ENCODE measurements at places on chromosomes 16 and 17.

DNA sequence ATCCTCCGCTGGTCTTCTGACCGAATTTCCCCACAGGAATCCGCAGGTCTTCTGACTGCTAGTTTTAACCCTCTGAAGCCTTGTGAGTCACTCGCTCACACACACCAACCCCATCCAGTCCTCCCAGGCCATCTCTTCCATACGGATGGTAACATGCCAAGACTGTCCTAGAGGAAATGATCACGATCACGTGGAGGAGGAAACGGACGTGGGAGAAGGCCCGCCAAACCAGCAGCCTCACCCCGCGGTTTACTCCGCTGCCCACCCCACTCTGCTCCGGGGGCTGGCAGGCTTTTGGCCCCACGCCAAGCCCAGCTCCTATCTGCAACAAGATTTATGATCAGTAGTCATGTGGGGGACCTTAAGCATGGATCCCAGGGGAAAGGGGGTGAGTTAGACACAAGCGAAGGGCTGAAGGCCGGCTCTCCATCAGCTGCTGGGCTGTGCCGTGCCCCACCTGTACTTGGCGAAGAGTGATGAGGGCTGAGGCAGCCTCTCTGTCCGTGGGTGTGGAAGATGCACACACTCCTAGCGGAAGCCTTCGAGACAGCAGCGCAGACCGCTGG lies 1.5 kb upstream of the FAAP100 start:
- DNase-seq = peak; percentile 41

DNA sequence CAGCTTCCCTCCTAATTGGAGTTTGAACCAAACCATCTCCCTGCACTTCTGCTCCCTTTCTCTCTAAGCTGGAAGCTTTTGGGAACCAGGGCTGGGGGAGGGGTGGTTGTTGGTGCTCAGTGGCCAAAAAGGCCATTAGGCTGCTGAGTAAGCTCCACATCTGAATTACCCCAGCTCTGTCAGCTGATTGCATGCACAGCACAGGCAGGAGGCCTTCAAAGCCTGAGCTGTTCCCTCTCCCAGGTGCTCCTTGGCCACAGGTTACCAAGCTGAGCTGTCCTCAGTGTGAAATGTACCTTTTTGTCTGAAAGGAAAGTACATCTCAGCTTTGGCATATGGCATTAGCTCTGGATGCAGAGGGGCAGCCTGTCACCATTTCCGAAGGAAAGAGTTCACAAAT lies 6.2 kb upstream of the TBKBP1 start:
- no peak for DNase-seq

- no peak for DNase-seq
Measured at GRCh38 chr16:1287982-1288670, 21.3 kb upstream of the UBE2I start.

DNA sequence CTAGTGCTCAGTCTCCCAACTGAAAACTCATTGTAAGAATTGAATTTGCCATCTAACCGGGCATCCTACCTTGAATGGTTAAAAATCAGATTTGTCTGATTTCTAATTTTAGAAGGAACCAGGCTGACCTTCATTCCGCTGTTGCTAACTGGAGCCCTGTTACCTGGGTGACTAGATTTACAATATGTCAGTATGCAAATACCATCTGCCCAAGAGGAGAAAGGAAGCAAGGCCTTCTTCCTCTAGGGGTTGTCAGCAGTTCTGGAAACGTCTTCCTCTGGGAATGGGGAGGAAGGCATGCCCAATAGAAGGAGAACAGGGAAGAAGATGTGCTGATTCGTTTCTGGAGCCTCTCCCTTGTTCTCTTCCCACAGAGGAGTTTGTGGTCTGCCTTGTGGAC lies 137.9 kb downstream of the PITPNC1 start:
- DNase-seq = no peak

DNA sequence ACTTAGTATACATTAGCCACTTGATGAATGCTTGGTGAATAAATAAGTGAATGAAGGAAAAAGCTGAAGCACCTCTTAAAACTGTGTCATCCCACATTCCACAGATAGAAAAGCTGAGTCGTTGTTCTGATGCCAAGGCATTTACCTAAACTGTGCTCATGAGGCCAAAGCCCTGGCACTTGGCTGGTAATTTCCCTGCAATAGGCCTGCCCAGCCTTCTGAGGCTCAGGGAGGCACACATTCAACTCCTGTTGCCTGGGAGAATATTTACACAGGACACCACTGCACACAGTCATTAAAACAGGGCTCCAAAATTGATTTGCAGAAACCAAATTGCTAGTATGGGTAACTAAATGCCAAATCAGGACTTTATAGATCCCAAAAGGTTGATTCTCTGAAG lies 333.0 kb upstream of the C16orf82 start:
- DNase-seq = no peak

- DNase-seq = no peak
Measured at GRCh38 chr17:34773036-34773435, 188.2 kb downstream of the CCT6B start.

DNA sequence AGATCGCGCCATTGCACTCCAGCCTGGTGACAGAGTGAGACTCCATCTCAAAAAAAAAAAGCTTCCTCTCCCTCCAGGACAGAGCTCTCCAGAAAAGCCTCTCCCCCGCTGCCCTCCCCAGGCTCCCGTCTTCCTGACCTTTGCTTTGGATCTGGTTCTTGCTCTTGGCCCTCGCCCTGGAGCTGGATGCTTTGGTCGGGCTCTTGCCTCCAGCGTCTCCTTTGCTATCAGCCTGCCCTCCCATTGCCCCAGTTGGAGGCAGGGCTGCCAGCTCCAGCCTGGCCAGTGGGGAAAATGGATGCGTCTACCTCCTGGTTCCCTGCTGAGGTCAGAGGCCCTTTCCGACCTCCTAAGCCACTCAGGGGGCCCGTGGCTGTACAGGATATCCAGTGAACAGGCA lies 35.9 kb downstream of the TRARG1 start:
- no peak for DNase-seq

DNA sequence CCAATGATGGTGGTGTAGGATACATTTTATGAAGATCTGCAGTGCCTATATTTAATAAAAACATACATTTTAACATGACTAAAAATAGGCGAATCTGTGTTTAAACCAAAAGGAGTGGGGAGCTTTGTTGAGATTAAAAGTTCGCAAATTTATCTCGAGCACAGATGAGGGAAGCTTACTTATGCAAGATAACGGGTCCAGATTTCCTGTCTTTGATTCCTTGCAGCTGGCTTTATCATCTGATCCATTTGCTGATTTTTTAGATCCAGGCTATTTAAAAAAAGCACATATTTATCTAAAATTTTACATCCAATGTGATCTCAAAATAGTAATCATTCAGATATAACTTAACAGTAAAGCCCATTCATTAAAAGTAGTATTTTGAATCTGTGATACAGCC lies 57.0 kb upstream of the INTS2 start:
- no peak for DNase-seq

DNA sequence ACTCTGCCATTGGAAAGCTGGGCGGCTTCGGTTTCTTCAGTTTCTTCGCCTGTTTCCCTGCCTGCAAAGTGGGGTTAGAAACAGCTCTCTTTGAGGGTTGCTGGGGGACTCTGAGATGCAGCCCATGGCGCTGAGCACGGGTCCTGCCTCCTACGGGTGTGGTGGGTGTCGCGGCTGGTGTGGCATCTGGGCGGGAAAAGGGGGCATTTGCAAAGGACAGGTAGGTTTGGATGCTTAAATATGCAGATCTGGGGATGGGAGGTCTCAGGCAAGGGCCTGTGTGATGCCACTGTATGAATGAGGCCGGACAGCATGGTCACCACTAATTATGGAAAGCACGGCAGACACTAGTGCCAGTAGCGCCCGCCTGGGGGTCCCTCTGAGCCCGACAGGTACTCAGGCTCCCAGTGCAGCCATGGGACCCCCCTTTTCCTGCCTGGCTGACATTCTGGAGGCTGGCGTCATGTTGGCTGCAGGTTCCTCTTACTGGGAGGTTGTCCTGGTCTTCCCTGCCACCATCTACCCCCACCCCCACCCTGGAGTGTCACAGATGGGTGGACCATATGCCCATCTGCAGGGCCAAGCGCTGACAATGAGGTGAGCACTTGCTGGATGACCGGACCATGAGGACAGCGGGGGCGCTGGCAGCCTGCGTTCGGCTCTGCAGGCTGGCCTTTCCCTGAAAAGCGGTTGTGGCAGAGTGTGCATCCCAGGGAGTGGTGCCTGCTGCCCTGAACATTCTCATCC lies 237.7 kb downstream of the SEC14L1 start:
- no peak for DNase-seq

DNA sequence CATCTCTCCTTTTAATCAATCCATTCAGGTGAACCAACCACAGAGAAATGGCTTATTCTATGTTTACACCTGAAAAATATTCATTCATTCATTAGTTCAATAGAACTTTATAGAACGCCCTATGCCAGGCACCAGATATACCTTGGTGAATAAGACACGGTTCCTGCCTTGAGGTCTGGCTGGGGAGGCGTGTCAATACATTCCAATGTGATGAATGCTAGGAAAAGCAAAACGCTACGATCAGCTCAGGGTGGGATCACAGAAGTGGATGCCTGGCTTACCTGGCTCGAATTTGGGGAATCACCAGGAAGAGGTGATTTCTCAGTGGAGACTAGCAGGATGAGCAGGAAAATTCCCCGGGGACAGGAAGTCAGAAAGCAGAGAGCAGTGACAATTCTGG lies 17.5 kb upstream of the WFIKKN2 start:
- DNase-seq = no peak

- peak; percentile 80 for DNase-seq
Measured at GRCh38 chr17:44354582-44355561, 8.8 kb downstream of the FAM171A2 start.

DNA sequence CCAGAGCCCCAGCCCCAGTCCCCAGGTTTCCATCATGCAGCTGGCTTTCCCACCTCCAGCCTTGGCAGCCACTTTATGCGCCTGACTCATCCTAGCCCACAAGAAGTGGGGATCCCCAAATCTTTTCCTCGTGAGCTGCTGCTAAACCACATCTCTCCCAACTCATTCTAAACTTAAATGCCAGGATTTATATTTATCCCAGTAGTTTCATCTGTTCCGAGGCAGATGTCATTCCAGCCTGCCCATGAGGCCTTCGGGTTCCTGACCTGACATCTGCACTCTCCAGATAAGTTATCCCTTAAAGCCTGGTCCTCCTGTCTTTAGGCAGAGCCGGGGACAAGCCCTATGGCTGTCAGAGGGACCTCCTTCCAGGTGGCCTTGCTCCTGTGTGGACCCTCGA lies 16.6 kb downstream of the PLXDC1 start:
- no peak for DNase-seq

- DNase-seq = no peak
Measured at GRCh38 chr17:17762744-17763105, 74.1 kb downstream of the SREBF1 start.

DNA sequence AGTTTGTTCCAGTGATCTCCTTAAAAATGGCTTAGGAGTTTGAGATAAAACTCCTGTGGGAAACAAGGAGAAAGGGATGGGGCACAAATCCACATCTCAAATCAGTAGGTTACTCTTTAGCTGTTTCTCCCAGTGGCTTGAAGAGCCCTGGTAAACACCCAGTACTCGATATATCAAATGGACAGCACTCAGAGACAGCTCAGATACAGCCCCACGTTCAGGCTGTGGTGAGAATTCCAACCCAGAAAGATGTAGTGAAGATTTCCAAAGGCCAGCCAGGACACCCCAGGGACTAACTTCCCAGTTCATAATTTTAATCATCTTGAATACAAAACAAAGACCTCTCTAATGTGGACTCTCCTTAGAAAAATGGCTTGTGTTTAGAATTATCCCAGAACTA lies 6.4 kb upstream of the VEZF1 start:
- DNase-seq = no peak

- peak; percentile 71 for DNase-seq
Measured at GRCh38 chr17:75440738-75441448, 15.5 kb upstream of the TMEM94 start.

- DNase-seq = no peak
Measured at GRCh38 chr16:86910161-86910769, 331.9 kb downstream of the FOXL1 start.

- DNase-seq = no peak
Measured at GRCh38 chr17:80704894-80705293, 160.3 kb downstream of the RPTOR start.

DNA sequence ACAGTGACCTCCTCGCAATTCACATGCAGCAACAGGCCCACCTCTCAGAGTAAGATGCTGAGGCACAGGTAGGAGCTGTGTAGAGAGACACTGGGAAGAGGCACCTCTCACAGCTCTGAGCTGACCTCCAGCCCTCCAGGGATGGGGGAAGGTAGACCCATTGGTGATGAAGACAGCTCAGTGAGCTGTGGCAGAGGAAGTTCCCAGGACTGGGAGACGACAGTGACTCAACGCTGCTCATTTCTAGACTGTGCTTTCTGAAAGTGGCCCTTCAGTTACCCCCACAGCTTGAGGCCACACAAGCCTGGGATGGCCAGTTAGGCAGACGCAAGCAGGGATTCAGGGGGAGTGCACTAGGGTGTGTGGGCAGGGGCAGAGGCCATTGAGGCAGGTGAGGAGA lies 2073.2 kb downstream of the TP53TG3F start:
- no peak for DNase-seq

GRCh38 chr17:70881093-70881492 lies 711.8 kb downstream of the KCNJ2 start:
- no peak for DNase-seq

DNA sequence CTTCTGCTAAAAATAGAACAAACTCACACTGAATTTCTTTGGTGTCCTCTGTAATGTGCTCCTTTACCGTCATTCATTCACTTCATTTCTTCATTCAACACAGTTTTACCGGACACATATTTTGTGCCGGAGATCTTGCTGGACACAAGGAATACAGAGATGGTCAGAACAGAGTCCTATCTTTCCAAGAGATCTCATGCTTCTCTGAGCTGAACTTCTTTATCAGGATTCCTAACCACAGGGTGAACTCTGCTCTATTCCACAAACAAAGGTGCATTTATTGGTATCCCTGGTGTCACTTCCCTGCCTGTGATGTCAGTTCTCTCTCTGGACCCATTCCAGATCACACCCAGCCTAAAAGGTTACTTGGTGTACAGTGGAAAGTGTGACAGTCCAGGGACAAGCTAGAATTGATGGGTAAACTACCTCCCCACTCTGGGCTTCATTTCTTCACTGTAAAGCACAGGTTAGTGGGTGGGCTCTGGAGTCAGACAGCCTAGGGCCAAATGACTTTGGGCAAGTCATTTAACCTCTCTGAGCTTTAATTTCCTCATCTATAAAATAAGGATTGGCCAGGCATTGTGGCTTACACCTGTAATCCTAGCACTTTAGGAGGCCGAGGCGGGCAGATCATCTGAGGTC lies 4.2 kb downstream of the IFI35 start:
- no peak for DNase-seq

DNA sequence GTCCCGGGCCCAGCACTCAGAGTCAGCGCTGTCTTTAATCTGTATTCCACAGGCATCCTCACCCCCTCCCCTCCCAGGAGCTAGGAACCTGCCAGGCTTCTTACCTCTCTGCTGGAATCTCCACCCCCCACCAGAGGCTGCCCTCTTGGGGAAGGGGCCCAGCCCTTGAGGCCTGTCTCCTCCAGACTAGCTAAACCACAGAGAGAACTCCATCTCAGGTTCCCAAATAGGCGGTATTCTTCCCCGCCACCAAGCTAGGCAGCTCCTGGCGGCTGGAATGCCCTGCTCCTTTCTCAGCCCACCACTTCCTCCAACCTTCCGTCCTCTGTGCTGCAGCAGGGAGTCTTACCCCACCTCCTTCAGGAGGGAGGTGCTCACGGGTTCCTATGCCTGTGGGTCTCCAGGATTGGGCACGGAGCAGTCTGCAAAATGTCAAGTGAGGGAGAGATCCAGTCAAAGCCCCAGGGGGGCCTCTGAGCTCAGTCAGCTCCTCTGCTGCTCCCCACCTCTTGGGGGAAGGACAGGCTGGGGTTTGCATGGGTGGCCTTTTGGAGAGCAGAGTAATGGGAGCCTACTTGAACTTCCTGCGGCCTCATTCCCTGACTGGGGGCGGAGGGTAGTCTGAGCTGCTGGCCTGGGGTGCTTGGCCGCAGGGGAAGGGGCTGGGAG lies 55.7 kb downstream of the SREBF1 start:
- no peak for DNase-seq
